ENCODE measurements at places on chromosomes 1 and 21. TPM values are rescaled to one million over a fixed set of nuclear protein-coding genes. Genes with fewer than 3 reads are reported as not detected.

HES2 gene
- 59.4 TPM for total RNA-seq

TNFRSF18 gene
- total RNA-seq, result not detected

TNFRSF25 gene
- 11.4 TPM for total RNA-seq

KCNH1 gene
- not detected for total RNA-seq

CYP4A22 gene
- not detected for total RNA-seq

PTAFR gene
- total RNA-seq, result under 0.01 TPM

RUNX3 gene
- not detected for total RNA-seq

CLCA1 gene
- not detected for total RNA-seq

CAPN9 gene
- not detected for total RNA-seq

UBXN11 gene
- total RNA-seq, result 3.2 TPM

SLC25A34 gene
- total RNA-seq, result 0.61 TPM

KRTAP27-1 gene
- total RNA-seq, result not detected

ZBTB8A gene
- 6.2 TPM for total RNA-seq

GPR137B gene
- total RNA-seq, result 6.8 TPM

CRNN gene
- total RNA-seq, result not detected

LDLRAD1 gene
- not detected for total RNA-seq

CFHR5 gene
- not detected for total RNA-seq

ACKR1 gene
- total RNA-seq, result 0.32 TPM

OR2L2 gene
- not detected for total RNA-seq

PPCS gene
- 28.7 TPM for total RNA-seq

PIK3CD gene
- 4.2 TPM for total RNA-seq

ASPM gene
- 33.1 TPM for total RNA-seq

KRTAP12-2 gene
- not detected for total RNA-seq

IRF6 gene
- total RNA-seq, result 36.4 TPM

RNPC3 gene
- 3.2 TPM for total RNA-seq

ZNF697 gene
- 23.1 TPM for total RNA-seq

RYR2 gene
- not detected for total RNA-seq

MAP3K21 gene
- total RNA-seq, result 1.2 TPM

RIMKLA gene
- total RNA-seq, result under 0.01 TPM

VAV3 gene
- 2.1 TPM for total RNA-seq

TACSTD2 gene
- total RNA-seq, result 0.65 TPM

PPM1J gene
- 1.3 TPM for total RNA-seq

REN gene
- not detected for total RNA-seq

MSH4 gene
- total RNA-seq, result under 0.01 TPM

KRTAP19-3 gene
- total RNA-seq, result not detected

IFI44L gene
- 745 TPM for total RNA-seq

SLC1A7 gene
- not detected for total RNA-seq

KCNK1 gene
- 7.5 TPM for total RNA-seq

GPR52 gene
- total RNA-seq, result 0.61 TPM

CYP4A11 gene
- total RNA-seq, result not detected

SPATA21 gene
- not detected for total RNA-seq
